ENCODE measurements at places on chromosomes 13 and 19. TPM values are rescaled to one million over a fixed set of nuclear protein-coding genes. Genes with fewer than 3 reads are reported as not detected.
A peak's percentile ranks its signal among the peaks of the same experiment; 100 is the strongest.

- DNase-seq, result no peak
Observed at GRCh38 chr13:38239874-38240273, 109.8 kb upstream of the UFM1 start.

DNA sequence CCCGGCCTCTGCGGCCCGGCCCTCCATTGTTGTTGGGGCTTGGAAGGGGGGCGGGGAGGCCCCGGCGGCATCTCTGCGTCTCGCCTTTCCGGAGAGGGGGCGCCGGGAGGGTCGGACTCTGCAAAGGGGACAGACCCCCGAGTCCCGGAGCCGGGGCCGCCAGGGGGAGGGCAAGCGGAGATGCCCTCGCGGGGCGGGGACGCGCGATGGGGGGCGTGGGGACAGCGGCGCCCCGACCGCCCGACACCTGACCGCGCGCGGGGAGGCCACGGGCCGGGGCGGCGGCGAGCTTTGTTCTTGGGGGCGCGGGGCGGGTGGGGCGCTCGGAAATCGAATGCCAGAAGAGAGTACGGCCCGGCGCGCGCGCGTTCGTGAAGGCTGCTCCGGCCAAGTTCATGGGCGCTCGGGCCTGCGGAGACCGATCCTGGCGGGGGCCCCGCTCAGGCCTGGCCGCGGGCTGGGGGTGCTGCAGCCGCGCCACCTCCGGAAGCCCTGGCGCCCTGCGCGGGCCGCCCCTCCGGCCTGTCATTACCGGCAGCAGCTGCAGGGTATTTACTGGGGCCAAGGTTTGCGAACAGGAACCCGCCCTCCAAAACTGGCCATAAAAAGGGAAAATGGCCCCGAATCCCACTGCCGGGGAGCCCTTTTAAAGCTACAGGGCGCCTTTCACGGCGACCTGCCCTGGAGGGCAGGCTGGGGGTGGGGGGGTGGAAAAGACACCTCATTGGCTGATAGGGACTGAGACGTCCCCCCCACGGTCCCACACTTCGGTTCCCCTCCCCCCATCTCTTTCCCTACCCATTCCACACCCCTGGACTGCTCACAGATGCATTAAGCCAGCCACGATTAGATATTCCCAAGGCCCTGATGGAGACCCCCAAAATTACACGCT, 11.1 kb upstream of the NANOS3 start:
- no peak for DNase-seq

- no peak for DNase-seq
Observed at GRCh38 chr13:114147803-114148520, 15.5 kb upstream of the RASA3 start.

GRCh38 chr19:48468772-48469288, 339 bp upstream of the CYTH2 start:
- peak; percentile 99 for DNase-seq

GRCh38 chr13:52005841-52006522, 5.3 kb downstream of the ATP7B start:
- DNase-seq, result no peak

GRCh38 chr19:35211545-35212230, 16.9 kb downstream of the FAM187B start:
- no peak for DNase-seq

DNA sequence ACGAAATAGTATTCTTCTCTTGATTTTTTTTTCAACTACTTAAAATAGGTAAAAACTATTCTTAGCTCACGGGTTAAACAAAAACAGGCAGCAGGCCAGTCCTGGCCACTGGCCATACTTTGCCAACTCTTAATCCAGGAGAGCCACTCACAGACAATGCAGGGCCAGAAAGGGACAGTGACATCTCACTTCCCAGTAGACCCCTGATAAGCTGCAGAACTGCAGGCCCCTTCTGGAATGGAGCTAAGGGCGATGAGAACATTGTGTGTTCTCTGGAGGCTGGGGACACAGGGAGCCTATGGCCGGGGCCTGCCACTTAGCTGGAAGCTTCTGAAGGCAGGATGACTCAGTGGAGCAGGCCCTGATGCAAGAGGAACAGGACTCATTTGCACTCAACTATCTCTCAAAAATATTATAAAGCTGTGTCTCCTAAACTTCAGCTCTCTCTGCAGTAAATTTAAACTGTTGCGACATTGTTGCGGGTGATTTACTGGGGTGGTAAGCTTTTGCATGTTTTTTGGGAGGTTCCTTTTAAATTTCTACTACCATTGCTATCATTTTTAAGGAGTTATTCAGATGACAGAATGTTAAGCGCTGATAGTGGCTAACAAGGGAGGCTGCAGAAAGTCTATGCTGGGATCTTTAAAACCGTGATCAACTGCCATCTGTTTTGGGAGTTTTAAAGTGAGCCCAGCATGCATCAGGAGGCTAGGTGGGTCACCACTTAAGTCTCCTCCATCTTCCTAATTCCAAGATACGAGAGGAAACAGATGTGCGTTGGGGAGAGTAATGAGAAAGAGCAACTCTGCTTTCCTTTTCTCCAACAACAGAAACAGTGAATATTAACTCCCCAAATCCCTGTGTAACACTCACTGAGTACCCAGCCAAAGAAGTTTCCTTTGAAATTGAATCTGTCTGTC, 33.2 kb upstream of the KATNAL1 start:
- peak; percentile 16 for DNase-seq

DNA sequence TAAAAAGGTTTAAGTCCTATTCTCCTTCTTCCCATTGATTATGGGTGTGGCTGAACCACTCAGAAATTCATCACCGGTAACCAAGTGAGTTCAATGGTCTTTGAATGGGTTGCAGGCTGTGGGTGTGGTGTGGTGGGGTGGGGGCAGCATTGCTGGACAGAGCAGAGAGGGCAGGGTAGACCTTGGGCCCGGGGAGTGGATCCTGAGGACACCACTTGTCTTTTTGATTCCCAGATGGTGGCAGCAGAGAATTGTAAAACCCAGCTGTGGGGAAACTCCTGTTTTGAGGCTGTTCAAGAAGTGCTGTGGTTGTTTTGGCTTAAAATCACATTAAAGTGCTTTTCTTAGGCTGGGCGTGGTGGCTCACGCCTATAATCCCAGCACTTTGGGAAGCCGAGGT, 45.8 kb upstream of the RGCC start:
- peak; percentile 23 for DNase-seq

DNA sequence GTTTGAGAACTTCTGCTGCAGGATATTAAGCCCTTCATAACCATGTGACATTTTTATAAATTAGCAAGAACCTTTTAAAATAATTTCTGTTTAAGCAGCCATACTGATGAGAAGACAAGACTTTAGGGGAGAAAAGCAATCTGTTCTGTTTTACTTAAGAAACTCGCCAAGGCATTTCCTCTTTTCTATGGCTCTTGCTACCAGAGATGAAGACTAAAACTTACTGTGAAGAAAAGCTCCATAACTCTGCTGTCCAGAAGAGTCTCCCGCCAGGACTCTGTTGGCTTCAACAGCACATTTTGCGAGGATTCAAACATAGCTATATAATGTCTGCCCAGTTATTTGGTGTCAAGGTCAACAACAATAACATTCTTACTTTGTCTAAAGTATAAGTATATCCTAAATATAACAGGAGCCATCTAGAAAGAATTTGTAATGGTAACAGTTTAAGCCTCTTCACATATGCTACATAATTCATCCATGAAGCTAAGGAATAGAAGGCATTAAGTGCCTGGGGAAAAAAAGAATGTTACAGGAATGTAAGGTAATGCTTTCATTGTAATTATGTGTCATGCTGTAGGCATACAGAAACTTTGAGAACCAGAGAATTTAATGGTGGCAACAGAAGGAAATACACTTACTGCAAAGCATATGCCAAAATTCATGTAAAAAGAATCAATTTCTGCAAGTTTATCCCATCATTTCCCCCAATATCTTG, 53.2 kb upstream of the EEF1AKMT1 start:
- no peak for DNase-seq

DNA sequence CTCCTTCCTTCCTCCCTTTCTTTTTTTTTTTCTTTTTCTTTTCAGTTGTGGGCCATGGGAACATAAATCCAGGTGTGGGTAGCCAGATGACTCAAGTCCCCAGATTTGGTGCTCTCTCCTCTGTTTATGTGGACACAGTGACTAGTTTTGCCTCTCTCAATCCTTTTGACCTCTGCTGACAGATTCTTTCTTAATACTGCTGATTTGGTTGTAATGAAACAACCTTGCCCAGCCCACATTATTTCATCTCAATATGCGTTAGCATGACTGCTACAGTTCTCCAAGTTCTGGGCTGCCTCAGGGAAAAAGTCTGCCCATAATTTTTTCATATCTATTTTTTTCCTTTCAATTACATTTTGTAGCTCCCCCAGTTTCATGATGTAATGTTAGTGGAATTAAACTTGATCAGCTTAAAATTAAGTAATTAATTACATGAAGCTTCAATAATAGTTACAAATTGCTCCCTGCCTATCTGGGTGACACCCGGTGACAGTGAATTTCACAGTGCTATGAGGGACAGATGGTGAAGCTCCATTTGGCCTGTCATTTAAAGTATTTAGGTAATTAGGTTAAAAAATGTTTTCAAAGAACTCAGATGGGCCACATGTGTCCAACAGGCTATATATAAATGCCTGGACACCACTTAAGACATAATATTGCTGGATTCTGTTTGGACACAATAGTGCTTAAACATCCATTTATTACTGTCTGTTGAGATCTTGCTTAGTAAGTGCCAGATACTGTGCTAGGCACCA, 118.8 kb upstream of the FRY start:
- no peak for DNase-seq

DNA sequence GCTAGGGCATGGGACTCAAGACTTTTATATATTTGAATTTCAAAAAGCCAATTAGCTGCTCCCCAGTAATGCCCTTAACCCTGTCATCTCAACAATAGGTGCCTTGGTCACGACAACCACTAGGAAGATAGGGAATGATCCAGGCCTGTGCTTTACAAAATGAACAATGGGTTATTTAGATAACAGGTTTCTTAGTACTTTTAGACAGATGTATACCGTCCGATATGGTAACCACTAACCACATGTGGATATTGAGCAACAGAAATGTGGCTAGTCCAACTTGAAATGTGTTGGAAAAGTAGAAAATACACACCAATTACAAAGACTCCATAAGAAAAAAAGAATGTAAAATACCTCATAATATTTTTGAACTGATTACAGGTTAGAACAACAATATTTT, 201.2 kb downstream of the LHFPL6 start:
- no peak for DNase-seq

- no peak for DNase-seq
Observed at GRCh38 chr13:30394751-30395191, 27.5 kb upstream of the UBE2L5 start.

DNA sequence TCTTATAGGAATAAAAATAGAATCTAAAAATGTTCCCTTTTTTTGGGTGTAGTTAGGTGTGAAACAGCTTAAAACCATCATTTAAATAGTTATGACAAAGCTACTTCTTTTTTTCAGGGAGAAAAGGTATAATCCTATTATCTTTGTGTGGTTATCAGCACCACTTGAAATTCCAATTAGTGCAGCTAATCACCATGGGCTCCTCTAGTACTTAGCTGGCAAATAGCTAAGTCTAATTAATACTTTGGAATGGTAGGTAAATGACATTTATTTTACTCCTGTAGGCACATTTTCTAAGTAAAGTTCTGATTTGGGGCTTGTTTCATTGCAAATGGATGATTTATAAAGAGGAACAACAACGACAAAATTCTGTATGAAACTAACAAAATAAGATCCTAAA, 132.6 kb downstream of the OLFM4 start:
- DNase-seq, result no peak

- DNase-seq, result no peak
Observed at GRCh38 chr19:51091895-51092873, 9.5 kb upstream of the KLK14 start.

DNA sequence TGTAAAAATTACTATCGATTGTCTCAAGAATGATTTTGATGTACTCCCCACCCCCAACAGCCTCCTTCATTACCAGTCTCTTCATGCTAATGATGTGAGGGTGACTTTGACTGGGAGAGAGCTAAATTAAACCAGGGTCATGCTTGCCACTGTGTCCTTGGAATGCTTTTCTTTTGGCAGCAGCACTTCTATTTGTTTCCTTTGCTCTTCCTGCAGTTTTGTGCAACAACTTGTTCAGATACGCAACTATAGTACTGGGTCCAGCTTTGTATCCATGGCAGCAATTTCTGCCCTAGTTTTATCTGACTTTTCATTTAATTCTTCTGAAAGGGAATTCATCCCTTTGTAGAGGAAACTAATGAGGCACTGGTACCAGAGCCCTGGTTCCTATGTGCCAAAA, 2792.1 kb downstream of the PCDH9 start:
- DNase-seq, result no peak

The IFNL1 gene
- not detected for total RNA-seq

The ZIC2 gene
- total RNA-seq, result 44.4 TPM

The KLF5 gene
- 59.2 TPM for total RNA-seq

The PGLYRP1 gene
- not detected for total RNA-seq

The OR2Z1 gene
- not detected for total RNA-seq

The CERS1 gene
- 0.96 TPM for total RNA-seq
